Stimulated activated CD4-positive, alpha-beta T cell treated with anti-CD3 and anti-CD28 coated beads, Interleukin-12 subunit alpha, Interleukin-12 subunit beta, amount 100 ng/mL, for 4 hours (primary cell): ENCODE measurements at places on chromosomes 11 and 22.

DNA sequence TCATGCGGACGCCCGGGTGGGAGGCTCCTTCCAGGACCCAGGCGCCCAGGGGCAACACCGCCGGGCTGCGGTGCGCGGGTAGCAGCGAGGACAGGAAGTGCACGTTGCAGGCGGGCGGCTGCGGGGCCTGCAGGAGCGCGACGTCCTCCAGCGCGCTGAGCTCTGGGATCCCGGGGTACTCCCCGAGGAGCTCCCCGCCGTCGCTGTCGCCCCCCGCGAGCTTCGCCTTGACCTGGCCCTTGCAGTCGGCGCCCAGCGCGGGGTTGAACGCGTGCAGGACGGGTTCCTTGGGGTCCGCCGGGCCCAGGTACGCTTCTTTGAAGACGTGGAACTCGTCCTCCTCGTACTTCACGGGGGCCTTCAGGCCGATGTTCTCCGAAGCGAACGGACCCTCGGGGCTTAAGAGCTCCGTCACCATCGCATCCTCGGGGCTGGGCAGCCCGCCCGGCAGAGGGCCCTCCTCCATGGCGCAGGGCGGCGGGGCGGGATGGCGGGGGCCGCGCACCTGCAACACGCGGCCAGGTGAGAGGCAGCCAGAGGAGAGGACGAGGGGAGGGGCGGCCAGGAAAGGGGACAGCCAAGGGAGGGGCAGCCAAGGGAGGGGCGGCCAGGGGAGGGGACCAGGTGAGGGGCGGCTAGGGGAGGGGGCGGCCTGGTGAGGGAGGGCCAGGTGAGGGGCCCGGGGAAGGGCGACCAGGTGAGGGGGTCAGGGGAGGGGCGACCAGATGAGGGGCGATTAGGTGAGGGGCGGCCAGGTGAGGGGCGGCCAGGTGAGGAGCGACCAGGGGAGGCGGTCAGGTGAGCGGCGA lies 921 bp downstream of the TESMIN start:
- DNase-seq = peak; percentile 12

DNA sequence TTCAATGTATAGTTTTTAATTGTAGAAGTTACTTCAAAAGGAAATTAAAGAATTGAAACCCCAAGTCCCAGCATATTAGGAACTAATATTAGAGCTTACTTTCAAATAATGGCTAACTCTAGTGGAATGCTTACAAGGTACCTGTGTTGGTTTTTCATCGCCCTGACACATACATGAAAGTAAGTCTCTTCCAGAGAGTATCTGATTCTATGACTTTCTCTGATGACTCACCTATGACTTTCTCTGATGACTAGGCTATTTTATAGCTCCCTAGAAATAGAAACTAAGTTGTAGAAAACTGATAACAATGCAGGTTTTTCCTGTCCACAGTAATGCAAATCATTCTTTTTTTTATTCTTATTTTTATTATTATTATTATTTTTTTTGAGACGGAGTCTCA lies 33.6 kb upstream of the MMP7 start:
- no peak for DNase-seq

GRCh38 chr22:41863472-41863871 lies 30.6 kb downstream of the SREBF2 start:
- DNase-seq = no peak

DNA sequence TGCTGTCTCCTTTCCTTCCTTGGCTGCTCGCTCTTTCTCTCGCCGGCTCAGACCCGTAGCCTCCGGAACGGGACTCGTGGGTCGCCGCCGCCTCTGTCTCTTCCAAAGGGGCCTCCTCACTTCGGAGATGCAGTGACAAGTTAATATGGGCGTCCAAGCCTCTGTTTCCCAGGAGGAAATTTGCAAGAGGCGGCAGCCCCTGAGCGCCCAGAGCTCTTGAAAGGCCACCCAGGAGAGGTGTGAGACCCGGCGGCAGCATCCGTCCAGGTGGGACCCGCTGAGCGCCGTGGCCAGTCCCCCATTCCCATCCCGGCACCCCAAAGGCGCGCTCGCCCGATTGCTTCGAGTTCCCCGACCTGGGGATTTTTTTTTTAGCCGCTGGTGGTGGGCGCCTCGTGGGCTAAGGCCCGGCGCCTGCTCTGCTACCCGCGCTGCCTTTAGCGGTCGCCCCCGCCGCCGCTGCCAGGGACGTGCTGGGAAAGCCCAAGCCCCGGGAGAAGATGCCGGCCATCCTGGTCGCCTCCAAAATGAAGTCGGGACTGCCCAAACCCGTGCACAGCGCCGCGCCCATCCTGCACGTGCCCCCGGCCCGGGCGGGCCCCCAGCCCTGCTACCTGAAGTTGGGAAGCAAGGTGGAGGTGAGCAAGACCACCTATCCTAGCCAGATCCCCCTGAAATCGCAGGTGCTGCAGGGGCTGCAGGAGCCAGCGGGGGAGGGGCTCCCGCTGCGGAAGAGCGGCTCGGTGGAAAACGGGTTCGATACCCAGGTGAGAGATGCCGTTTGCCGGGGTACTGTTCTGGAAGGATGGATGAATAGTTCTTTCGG lies 772 bp downstream of the NAV2 start:
- peak; percentile 5 for DNase-seq

DNA sequence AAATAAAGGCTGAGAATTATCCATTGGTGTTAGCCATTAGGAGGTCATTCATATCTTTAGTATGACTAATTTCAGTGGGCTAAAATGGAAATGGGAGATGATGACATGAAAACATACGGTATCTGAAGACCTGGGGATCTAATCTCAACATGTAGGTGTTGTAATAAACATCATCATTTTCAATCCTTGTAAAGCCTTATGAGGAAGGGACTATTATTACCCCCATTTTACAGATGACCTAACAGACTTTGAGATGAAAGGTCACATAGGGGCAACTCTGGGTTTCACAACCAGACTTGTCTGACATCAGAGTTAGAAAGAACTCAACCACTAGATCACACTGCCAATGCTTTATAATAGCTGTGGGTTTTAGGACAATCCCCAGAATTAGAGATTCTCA lies 34.8 kb upstream of the TMEM135 start:
- DNase-seq = no peak

GRCh38 chr22:31128156-31128555 lies 5.4 kb downstream of the INPP5J start:
- no peak for DNase-seq

GRCh38 chr22:48370508-48371325 lies 1457.0 kb downstream of the BRD1 start:
- no peak for DNase-seq

DNA sequence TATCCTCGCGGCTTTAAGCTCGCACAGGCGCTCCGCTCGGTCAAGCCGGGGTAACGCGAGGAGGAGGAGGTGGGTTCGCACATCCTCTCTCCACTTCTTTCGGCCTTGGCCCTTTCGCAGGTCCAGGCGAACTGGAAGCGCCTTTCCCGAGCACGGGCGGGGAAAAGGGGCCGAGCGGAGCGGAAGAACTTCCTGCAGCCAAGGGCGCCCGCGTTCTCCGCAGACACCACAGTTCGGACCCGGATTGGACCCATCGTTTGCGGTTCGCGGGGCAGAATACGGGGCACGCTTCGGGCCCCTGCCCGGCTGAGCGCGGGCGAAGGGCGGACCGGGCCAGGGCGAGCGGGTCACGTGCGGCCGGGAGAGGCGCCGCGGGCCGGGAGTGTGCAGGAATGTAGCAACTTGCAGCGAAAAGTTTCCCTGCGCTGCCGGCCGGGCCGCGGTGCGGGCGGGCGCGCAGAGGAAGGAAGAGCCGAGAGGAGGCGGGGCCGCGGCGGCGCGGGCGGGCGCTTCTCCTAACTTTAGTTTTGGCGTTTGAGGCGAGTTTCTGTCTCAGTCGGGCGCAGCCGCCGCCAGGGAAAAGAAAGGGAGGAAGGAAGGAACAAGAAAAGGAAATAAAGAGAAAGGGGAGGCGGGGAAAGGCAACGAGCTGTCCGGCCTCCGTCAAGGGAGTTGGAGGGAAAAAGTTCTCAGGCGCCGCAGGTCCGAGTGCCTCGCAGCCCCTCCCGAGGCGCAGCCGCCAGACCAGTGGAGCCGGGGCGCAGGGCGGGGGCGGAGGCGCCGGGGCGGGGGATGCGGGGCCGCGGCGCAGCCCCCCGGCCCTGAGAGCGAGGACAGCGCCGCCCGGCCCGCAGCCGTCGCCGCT lies at the start of gene YAP1:
Gene YAP1 (plus strand): TSS at position 552 of the 865 bp plus-strand sequence. CDS start 402 bp downstream, outside the sequence.
- peak; percentile 68 for DNase-seq

- no peak for DNase-seq
These were observed 77.9 kb downstream of the PIWIL3 start for GRCh38 chr22:24696551-24697001.

- DNase-seq = no peak
These were observed 108.0 kb upstream of the ALX4 start for GRCh38 chr11:44417731-44418455.

DNA sequence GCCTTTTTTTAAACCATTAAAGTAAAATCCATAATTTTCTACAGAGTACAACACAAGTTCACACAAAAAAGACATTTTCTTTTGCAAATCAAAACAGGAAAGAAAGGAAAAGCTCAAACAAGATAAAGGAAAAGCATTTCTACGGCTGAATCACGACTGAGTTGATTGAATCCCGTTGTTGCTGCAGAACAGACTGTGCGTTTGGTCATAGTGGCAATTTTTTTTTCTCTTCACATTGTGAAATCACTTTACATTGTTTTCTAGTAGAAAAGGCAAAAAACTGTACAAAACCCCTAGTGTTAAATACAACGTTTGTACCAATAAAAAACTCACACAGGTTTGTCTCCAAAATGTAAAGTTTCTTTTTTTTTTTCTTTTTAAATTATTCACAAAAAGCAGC lies 17.3 kb upstream of the RAPSN start:
- DNase-seq = no peak

DNA sequence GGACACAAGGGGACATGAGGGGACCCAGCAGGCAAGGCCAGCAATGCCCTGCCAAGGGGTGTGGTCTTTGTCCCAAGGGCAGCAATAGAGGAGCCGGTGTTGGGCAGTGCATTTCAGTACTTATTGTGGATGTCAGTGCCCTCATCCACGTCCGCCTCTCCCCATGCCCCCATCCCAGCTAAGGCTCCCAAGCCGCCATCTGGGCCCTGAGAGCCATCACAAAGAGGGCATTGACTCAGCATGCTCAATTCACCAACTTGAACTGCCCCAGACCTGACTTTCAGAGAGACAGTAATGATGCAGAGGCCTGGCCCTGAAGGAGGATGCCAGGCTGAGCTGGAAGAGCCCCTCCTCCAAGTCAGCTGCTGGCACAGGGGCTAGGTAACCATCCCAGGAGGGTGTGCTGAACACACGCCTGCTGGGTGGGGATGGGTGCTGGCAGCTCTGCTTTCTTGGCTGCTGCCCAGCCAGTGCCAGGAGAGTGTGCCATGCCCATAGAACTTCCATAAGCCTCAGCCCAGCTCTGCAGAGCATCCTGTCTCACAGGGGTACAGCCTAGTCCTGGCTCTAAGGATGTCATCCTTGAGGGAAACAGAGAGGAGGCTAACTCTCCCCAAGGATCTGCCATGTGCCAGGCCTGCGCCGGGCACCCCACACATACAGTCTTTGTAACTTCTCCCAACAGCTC lies 46.5 kb downstream of the PDE2A start:
- DNase-seq = no peak

- DNase-seq = no peak
These were observed 96.1 kb downstream of the MAML2 start for GRCh38 chr11:96246718-96247552.

DNA sequence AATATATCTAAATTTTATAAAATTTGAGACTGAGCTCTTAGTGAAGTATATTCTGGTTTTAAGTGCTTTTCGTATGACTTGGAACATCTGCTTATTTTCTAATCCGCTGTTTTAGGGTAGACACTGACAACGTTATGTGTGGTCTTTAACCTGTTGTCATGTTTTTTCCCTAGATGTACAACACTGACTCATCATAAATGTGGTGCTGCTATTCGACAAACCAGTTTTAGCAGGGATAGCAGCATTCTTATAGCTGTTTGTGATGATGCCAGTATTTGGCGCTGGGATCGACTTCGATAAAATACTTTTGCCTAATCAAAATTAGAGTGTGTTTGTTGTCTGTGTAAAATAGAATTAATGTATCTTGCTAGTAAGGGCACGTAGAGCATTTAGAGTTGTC lies 23.8 kb upstream of the HIKESHI start:
- DNase-seq = no peak

- no peak for DNase-seq
These were observed 172.8 kb downstream of the RRAS2 start for GRCh38 chr11:14186046-14186775.

DNA sequence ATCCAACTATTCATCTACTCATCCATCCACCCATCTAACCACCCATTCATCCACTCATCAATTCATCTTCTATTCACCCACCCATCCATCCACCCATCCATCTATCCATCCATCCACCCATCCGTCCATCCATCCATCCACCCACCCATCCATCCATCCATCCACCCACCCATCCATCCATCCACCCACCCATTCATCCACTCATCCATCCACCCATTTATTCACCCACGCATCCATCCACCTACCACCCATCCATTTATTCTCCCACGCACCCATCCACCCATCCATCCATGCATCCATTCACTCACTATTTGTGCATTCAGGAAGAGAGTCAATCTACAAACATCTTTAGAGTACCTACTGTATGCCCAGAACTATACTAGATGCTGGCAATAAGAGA lies 482.3 kb downstream of the NTM start:
- DNase-seq = no peak

GRCh38 chr11:117010808-117011540 lies 87.3 kb downstream of the SIK3 start:
- DNase-seq = no peak

GRCh38 chr11:76233196-76233921 lies 27.1 kb upstream of the WNT11 start:
- no peak for DNase-seq

GRCh38 chr11:102260241-102260640 lies 57.0 kb upstream of the BIRC3 start:
- no peak for DNase-seq

GRCh38 chr11:127458561-127458960 lies 458.0 kb upstream of the KIRREL3 start:
- DNase-seq = no peak

DNA sequence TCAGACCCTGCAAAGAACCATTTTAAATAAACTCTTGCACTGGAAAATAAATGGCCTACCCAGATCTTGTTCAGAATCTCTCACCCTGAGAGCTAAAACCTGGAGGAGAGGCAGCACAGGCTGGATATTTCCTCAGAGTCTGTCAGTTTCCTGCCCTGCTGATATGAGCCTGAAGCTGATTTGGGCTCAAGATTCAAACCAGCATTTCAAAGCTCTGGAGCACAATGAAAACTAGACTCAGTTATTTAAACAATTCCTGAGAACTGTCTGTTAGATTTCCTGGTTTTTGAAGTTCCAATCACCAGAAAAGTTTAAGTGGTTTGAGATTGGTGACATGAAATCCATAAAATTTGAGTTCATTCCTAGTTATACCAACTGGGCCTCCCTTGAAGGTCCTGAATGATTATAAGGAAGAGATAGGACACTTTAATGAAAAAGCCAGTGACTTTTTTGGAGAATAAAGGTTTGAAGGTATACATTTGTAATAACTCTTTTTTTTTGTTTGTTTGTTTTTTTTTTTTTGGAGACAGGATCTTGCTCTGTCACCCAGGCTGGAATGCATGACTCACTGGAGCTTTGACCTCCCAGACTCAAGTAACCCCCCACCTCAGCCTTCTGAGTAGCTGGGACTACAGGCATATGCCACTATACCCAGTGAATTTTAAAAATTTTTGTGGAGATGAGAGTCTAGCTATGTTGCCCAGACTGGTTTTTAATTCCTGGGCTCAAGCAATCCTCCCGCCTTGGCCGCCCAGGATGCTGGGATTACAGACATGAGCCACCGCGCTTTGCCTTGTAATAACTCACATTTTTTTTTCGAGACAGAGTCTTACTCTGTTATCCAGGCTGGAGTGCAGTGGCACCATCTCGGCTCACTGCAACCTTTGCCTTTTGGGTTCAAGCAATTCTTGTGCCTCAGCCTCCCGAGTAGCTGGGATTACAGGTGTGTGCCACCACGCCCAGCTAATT lies 8.0 kb upstream of the ESAM start:
- no peak for DNase-seq

GRCh38 chr11:57279116-57279515 lies 42.1 kb upstream of the APLNR start:
- DNase-seq = no peak
